Activated T-helper 1 cell treated with anti-CD3 and anti-CD28 coated beads, Interleukin-2, amount 50 U/mL, for 16 hours (primary cell): ENCODE measurements at places on chromosomes 7 and 10.

GRCh38 chr7:92612501-92612900 is 22.3 kb upstream of the FAM133B start:
- no peak for DNase-seq

DNA sequence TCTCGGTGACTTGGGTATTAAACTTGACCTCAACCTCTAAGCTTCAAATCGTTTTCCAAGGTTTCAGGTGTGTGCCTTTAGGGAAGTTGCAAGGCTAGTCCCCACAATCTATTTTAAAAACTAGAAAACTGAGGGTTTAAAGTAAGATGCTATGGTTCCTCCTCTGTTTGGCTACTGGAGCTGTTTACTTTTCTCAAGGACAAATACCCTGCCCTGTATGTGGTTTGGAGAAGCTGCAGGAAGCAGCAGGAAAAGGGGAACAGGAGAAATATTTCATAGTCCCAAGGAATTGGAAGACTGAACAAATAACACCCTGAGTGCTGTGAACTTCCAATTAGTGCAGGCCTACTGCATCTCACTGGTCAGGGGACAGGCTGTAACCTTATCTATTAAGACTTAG is 135.9 kb downstream of the NRP1 start:
- DNase-seq, result no peak

- DNase-seq, result no peak
Measured at GRCh38 chr7:6423942-6424701, 23.6 kb downstream of the DAGLB start.

DNA sequence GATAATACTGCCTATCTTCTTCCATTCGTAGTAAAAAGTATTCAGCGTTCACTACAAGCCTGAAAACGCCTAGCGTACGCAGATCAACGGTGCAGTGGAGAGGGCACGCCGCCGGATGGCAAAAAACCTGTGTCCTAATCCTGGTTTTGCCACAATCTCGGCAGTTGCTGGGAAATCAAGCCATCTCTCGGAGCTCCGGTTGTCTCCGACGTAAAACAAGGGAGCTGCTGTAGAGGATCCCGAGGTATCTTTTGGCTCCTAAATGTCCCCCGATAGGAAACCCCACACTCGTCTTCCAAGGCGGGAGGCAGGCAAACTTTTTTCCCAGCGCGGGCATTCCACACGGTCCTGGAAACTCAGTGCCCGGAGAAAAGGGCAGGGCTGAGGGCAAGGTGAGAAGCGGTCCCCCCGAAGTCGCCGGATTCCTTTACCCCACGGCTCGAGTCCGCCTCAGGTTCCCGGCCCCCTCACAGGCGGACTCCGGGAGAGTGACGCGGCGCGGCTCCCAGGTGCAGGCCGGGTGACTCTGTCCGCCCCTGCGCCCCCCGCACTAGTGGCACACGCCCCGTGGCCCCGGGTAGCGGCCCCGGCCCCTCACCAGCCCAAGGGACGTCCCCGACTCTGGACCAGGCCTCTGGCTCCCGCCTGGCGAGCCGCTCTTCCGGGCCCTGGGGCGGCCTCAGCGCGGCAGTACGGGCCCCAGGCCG is 649 bp downstream of the IDE start:
- DNase-seq, result peak; percentile 19

DNA sequence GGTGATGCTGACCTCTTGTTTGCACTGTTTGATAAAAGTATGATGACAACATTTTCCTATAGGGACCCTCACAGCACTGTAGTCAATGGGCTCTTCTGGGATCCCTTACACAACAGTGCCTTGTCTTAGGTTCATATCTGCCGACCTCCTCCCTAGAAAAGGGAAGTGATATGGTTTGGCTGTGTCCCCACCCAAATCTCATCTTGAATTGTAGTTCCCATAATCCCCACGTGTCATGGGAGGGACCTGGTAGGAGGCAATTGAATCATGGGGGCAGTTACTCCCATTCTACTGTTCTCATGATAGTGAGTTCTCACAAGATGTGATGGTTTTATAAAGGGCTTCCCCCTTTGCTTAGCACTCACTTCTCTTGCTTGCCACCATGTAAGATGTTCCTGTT is 23.1 kb downstream of the ZC3HAV1 start:
- no peak for DNase-seq

DNA sequence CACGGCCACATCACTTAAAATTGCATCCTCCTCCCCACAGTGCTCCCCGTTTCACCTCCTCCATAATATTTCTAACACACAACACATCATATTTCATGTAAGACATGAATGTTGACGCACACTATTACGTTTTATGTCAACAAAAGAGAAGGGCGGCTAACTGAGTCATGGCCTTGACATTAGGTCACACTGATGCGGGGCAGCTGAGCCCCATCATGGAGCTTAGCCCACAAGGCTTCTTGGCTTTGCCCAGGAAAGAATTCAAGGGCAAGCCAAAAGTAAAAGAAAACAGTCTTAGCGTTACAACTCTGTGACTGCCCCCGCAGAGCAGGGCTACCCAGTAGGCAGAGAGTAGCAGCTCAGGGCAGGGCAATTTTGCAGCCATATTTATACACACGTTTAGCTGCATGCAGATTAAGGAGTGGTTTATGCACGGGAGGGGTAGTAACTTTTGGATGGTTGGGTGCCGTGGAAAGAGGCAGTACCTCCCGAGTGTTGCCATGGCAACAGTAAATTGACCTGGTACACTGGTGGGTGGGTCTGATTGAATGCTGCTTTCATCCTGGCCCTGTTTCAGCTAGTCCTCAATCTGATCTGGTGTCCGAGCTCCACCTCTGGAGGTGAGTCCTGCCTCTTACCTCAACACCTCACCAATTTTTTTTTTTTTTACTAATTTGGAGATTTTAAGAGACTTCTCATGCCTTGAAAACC is 156.2 kb upstream of the FRMD4A start:
- no peak for DNase-seq

DNA sequence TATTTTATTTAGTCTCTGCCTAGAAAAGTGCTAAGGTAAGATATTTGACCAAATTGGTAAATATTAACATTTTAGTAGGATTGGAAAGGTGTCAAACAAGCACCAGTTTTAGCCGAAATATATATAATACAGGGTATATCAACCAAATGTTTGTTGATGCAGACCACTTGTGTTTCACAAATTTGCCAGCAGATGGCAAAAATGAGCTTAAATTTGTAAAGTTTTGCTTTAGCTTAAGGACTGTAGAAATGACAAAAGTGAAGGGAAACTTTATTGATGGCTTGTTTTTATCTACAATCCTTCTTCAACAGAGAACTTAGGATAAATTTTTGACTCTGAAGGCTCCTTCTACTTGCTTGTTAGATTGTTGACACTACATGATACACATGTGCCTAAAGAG is 4.8 kb upstream of the POLR1F start:
- no peak for DNase-seq

DNA sequence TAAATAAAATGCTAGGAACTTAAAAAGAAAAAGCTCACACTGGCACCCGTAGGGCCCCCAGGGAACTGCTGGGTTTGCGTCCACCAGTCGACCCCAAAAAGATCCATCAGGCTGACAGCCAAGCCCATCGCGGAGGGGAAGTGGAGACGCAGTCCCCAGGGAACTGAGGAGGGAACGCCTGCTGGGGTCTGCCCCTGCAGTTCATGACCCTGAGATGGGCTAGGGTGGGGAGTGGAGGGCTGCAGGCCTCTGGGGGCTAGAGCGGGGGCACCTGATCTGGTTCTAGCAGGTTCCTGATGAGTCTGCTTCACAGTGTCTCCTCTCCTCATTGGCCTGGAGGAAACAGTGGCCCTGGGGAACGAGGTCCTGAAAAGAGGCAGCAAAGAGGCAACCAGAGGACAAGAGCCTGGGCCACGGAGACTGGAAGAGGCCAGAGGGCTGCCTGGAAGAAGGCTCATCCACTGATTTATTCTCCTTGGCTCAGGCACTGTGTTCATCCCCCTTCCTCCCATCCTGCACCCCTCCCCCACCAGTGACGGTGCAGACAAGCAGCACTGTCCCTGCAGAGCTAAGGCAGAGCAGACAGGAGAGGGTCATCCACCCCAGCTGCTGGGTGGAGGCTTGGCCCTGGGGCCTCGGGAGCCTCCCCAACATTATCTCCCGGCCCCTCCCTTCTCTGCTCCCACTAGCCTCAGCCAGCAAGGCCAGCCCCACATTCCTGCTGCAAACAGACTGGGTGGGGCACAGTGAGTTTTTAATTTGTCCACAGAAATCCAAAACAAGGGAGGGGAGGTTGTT is 24.7 kb upstream of the HSPA12A start:
- no peak for DNase-seq

GRCh38 chr10:72353965-72354355 is 759 bp downstream of the DNAJB12 start:
- DNase-seq, result no peak

- no peak for DNase-seq
Measured at GRCh38 chr7:99030457-99030856, 113.5 kb downstream of the SMURF1 start.

- DNase-seq, result no peak
Measured at GRCh38 chr10:88117869-88118632, 254.6 kb downstream of the PTEN start.

DNA sequence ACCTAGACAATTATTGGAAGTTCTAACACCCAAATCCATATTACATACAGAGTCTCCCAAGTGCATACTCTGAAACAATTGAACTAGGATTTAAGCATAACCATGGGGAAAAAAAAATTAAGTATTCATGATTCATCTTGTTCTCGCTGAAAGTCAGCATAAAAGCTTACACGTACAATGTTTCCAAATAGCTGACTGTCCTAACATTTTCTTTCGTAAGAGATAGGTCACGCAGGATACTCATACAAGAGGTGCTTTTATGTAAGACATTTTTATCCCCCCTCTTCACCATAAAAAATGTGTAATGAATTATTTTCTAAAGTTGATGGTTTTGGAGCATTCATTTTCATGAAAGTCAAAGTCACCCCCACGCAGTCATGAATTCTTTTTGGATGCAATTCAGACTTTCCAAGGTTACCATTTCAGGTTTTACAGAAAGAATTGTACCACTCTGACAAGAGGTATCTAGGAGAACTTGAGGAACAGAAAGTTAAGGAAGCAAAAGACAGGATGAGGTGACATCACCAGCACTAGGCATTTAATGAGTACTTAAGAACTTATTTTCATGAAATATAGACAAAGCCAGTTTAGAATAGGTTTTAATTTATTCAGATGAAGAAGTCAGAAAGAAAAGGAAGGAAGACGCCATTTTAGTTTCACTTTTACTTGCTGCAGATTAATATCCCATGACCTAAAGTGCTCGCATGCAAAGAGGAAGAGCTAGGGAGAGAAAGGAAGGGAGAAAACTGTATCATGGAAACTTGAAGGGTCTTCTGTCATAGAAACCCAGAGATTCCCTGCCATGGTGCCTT is 55.8 kb downstream of the TMEM26 start:
- no peak for DNase-seq
